ENCODE measurements at places on chromosomes 6 and 20.

DNA sequence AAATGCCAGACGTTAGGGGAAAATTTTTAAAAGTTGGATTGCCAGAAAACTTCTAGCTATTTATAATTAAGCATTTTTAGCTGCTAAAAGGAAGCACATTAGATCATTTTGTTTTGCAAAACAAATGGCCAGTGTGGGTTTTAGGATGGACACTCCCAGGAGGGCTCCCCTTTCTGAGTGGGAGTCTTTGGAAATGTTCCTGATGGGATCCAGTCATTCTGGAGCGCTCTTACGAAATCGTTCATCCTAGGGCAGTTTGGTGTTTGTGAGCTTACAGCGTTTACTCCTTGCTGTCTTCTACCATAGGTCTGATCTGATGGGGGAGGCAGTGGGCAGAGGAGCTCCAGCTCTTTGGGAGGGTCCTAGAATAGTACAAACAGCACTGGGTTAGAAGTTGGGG lies 14.7 kb downstream of the GNAS start:
- DNase-seq = no peak

- DNase-seq = no peak
Measured at GRCh38 chr6:168075216-168075615, 3.8 kb downstream of the FRMD1 start.

DNA sequence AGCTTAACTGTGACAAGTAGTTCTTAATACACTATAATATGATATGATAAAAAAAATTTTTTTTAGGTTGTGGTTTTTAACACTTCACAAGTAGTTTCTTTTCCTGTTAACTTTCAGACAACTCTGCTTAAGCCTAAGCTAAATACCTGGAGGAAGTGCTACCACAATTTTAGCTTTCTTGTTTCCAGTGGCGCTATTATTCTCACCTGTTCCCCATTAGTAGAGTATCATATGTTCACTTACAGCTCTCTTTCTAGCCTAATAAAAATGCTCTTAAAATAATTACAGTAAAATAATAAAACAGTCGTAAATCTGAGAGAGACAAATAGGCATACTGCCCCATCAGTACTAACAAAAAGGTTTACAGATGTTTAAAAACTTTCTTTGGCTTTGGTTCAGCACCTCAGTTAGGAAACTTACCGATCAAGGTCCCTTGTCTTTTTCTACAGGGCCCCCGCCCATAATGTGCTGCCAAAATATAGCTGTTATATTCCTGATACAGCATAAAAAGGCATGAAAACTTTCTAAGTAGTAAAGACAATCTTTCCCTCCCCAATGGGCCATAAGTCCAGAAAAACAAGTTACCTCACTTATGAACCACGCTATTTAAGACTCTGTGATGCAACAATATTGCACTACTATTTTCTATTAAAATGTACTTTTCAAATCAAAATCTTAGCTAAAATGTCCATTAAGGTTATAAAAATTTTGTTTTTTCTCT lies 57.9 kb downstream of the SESN1 start:
- DNase-seq = no peak

GRCh38 chr6:55941702-55942101 lies 66.3 kb upstream of the BMP5 start:
- no peak for DNase-seq

DNA sequence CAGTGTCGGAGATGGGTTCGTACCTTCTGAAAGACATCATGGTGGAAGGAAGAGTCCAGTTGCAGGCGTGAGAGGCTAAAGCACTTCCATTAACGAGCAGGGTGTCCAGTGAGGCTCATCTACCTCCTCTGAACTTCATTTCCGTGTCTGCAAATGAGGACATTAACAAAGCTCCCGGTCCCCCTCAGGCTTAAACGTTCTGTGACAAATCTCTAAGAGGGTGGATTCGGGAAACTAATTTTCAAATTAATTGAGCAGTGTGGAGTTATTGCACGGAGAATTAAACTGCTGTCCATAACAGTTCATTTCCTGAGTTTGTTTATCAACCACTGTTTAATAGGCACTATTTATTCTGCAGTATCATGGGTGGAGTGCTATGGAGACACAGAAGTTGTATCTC lies 68.2 kb downstream of the TRMT6 start:
- no peak for DNase-seq

- DNase-seq = no peak
Measured at GRCh38 chr6:122772724-122773415, 6.6 kb upstream of the FABP7 start.

GRCh38 chr20:36887752-36888090 lies 11.8 kb downstream of the TLDC2 start:
- DNase-seq = peak; percentile 16

GRCh38 chr20:17612287-17612991 lies 42.6 kb downstream of the DSTN start:
- DNase-seq = peak; percentile 90

DNA sequence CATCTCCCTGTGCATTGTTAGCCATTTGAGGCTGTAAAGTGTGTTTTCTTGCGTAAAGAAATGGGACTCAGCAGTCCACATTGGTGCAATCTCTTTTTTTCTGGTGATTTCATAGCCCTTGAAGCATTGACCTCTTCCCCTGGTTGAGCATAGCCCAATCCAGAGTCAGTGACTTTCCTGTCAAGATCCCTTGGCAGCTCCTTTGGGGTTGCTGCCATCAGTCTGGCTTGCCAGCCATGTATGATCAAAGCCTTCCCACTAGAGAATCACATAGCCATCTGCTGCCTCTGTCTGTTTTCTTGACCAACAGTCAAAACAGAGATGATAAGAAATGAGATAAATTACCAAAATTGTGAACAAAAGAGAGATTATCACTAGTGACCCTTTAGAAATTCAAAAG lies 19.6 kb downstream of the HLA-A start:
- no peak for DNase-seq

- peak; percentile 51 for DNase-seq
Measured at GRCh38 chr6:125246566-125246965, 55.2 kb downstream of the HDDC2 start.

DNA sequence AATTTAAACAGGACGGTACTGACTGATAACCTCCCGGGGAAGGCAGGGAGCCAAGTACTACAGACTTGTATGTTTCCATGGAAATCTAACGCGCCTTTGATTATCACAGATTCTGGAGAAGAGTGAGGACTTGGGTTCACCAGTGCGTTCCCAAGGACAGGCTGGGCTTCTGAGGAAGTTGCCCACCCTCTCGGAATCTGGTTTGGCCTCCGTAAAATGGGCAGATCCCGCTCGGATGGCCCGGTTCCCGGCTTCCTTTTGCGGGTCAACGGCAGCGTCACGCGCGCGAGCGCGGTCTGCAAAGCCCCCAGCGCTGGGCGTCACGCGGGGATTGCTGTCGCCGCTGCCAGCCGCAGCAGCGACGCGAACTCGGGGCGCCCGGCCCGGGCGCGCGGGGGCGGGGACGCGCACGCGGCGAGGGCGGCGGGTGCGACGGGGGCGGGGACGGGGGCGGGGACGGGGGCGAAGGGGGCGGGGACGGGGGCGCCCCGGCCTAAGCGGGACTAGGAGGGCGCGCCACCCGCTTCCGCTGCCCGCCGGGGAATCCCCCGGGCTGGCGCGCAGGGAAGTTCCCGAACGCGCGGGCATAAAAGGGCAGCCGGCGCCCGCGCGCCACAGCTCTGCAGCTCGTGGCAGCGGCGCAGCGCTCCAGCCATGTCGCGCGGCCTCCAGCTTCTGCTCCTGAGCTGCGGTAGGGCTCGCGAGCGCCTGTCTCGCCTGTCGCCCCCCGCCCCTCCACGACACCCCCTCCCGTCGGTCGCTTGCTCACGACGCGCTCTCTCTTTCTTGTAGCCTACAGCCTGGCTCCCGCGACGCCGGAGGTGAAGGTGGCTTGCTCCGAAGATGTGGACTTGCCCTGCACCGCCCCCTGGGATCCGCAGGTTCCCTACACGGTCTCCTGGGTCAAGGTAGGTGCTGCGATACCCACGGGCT lies at the start of gene CD83:
CD83 (plus strand) TSS at position 615 of the 933 bp plus-strand sequence; CDS start at position 655, 40 bp downstream.
- DNase-seq = peak; percentile 67

DNA sequence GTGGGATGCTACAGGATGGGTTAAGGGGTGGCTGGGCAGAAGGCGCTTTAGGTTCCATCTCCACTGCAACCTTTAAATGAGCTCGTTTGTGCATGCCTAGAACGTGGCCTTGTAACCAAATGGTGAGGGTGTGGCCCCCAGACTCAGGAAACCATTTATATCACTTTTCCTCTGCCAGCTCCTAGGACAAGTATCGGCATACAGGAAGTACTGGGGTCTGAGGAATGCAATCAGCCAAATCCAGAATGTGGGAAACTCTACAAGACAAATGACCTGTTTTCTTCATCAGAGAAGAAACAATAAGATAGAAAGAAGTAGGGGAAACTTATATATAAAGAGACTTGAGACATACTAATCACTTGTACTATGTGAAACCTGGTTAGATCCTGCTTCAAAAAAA lies 21.2 kb downstream of the AK9 start:
- no peak for DNase-seq

DNA sequence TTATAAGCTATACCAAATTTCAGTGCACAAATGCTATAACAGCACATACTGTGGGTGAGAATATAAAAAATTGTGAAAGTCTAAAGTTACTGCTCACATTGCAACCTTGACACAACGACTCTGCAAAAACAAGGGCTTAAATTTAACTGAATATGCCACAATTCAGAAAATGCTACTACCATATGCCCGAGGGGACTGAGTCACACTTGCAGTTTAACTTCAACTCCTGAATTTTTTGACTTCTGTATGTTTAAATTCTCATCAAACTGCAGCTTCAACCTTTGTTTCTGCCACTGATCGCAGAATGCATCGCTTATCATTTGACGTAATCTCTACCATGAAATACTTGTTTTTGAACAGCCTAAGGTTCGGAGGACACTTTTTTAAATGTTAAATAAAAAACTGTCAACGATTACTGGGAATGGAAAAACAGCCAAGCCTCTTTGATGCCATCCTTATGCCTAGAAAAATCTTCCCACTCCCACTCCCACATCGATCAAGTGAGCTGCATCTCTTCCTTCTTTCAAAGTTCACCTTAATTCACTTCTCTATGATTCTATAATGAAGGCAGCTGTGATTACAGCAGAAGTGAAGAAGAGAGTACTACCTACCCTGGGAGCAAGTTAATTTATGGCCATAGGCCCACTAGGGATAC lies 136.5 kb downstream of the ATXN1 start:
- DNase-seq = peak; percentile 52

DNA sequence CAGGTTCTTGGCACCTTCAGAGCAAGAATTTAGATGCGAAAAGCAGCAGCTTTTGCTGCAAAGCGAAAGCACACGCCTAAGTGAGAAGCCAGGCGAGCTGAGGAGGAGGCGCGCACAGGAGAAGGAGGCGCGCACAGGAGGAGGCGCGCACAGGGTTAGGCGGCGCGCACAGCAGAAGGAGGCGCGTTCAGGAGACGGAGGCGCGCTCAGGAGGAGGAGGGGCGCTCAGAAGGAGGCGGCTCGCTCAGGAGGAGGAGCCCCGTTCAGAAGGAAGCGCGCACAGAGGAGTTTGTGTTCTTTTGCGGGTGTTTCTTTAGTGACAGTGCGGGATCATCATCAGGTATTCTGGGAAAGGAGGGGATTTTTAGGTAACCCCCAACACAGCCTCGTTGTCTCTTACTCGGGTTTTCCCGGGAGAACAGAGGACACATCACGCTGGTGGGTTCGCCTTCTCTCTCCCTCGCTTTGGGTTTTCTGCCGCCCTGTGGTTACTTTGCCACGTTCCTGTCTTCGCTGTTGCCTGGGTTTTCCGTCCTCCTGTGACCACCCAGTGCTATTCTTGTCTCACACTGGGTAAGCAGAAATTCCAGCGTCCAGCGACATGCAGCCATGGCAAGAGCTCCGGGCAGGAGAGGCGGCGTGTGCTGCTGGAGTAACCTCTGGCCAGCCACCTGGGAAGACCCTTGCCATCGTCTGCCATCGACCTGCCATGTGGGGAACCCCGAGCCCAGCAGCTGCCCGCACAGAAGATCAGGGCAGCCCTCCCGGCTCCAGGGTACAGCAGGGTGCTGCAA lies 47.0 kb downstream of the WDR27 start:
- peak; percentile 71 for DNase-seq

- DNase-seq = no peak
Measured at GRCh38 chr6:43843097-43843645, 73.2 kb downstream of the VEGFA start.

DNA sequence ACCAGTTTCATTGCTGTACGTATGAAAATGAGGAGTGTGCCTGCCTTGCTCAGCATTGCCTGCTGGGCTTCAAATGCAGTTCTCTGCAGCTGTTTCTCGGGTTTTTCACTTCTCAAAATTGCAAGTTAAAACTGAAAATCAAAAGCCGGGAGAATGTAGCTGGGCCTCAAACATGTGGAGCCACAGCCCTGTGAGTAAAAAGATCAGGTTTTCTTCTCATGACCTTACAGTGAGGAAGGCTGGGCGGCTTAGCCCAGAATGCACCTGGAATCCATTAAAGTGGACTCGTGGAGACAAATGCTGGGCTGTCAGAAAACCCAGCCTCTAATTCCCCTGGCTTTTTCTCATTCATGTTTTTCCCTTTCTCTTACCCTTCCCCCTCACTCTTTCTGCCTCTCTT lies 34.4 kb downstream of the DSE start:
- DNase-seq = peak; percentile 56

- no peak for DNase-seq
Measured at GRCh38 chr20:24609757-24610156, 140.3 kb downstream of the SYNDIG1 start.

GRCh38 chr6:99689916-99690685 lies 83.5 kb downstream of the PRDM13 start:
- no peak for DNase-seq

DNA sequence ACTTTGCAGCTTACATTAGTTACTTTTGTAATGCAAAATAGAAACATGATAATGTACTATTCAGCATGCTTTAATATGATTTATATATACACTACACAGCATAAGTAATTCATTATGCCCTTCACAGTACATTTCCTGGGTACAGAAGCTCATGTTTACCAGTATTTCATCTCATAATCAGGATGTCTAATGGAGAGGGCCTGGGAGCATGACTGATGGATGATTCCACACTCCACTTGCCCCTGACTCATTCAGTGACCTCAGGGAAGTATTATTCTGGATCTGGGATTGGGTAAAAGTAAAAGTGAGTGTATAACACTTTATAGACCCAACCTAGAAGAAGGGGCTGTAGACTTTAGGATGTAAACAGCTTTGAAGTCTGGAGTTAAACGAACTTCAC lies 31.4 kb upstream of the BACH2 start:
- peak; percentile 50 for DNase-seq

- DNase-seq = no peak
Measured at GRCh38 chr20:32993496-32994050, 10.7 kb downstream of the SUN5 start.
